ENCODE measurements at places on chromosomes 7 and 10. TPM values are rescaled to one million over a fixed set of nuclear protein-coding genes. Genes with fewer than 3 reads are reported as not detected.

Gene TMEM225B
- total RNA-seq = 0.96 TPM

- DNase-seq = no peak
Measured at GRCh38 chr7:42186151-42186550, 50.9 kb downstream of the GLI3 start.

GRCh38 chr7:2444476-2444875 is 31.7 kb downstream of the GRIFIN start:
- no peak for DNase-seq

DNA sequence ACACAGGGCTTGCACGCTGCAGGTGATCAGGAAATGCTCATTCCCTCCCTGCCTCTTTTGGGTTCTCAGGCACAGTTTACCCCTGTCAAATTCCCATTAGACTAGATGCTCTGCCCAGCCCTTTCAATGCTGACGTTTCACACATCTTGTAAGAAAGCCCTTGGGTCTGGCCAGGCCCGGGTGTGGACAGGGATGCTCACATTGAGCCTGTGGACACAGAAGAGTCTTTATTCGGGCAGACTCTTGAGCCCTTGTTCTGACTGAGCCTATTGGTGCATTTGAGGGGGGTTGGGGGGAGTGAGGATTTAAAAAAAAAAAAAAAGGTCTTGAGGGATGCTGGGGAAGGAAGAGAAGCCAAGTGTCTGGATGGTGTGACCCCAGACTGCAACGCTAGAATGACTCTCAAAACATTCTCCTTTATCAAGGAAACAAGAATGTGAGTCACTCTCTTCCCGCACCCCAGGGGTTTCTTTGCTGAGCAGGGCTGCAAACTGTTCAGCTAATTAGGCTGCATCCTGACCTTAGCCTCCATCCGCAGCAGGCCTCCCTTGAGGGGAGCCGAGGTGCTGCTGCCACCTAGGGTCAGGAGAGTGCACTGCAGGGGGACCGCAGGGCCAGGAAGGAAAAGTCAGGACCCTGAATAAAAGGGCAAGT is 53.6 kb upstream of the TMEM72 start:
- DNase-seq = peak; percentile 69

DNA sequence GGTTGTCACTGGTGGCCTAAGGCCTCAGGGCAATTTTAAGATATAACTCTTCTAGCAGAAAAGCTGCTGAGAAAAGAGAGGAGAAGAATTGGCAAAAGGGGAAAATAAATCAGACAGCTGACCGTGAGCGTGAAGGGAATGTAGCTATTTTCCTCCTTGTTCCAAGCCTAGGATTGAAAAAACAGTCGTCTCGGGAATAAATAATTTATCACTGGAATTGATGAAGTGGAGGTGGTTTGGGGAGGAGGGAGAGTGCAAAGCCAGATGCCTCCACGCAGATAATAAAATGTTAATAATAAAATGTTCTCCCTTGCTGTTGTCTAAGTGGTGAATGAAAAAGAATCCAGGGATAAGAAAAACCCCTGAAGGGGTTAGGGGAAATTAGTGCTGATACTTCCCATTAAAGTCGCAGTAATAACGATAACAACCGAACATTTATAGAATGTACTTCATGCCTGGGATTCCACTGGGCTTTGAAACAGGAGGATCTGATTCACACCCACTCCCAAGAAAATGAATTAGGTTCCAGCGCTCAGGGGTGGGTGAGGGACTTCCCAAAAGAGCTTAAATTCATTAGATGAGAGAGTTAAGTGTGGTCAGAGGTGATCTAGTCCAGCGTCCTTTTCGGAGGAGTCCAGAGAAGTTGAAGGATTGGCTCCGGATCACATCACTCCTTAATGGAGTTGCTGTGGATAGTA is 27.3 kb downstream of the BAMBI start:
- DNase-seq = no peak

DNA sequence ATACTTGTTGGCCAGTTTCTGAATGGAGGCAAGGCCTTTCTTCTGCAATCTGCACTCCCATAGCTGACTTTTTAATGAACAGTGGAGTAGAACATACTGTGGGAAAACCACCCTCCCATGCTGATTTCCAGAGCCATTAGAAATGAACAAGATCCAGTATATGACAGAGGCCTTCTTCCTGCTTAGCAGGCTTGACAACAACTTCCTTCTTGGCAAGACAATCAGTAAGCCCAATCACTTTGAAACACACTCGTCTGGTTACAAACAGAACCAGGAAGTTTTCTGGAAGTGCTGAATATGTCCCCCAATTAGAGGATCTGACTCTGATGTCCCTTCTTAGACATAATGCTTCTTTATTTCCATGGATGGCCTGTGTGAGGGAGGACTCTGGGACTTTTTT is 103.4 kb downstream of the SAMD9 start:
- DNase-seq = no peak

Data from MCF 10A (cell line).